Kidney (tissue), 22 donors: ENCODE measurements at places on chromosomes 4 and X.

- no peaks in the 10 kb centered on the region for H3K27me3 ChIP-seq
- no peak for DNase-seq
- H3K4me1 ChIP-seq, result no peaks in the 10 kb centered on the region
- H3K4me3 ChIP-seq, result no peak overlapping the region
Observed at GRCh38 chr4:24768006-24768405, 27.4 kb upstream of the SOD3 start.

DNA sequence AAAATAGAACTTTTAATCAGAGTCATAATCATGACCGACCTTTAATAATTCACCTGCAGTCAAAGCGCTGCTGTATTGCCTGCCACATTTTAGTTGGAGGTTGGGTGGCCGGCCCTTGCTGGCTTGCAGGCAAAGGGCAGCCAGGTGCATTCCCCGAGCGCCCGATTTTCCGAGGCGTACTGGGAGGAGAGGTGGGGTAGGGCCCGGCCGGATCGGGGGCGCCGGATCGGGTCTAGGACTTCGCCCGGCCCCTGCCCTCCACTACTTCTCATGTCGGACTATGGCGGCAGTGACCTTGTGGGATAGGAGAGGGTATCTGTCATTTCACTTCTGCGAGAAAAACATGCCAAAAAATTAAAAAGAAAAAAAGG, 2.5 kb upstream of the RS1 start:
- H3K4me1 ChIP-seq, result no peaks in the 10 kb centered on the region
- peak; percentile 56 for DNase-seq
- no peaks in the 10 kb centered on the region for H3K36me3 ChIP-seq

DNA sequence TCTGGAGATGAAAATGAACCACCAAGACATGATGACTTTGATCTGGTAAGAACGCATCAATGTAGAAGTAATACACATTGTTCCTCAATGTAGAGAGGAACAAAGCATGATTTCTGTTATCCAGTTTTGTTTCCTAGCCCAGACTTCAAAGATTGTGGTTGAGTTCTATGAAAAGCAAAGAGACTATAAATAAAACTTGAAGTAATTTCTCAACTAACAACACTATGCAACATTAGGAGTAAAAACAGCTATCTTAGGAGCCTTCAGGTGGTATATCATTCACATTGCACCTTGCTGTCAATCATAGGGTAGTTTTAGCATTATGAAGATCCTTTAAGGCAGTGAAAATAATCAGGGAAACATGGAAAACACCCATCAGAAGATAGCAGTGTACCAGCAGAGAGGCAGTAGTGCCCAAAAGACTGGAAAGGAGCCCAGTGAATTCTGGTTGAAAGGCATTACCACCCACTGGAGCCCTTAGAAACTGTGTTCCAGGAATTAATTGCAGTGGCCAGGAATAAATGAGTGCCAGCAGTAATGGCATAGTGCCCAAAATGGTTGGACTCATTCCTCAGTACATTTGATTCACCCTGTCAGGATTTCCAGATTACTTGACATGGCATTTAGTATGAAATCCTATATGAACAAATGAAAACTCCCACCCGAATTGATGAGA, 300.7 kb upstream of the CXXC4 start:
- no peaks in the 10 kb centered on the region for H3K36me3 ChIP-seq
- no peaks in the 10 kb centered on the region for H3K27me3 ChIP-seq
- H3K4me1 ChIP-seq, result no peaks in the 10 kb centered on the region
- no peak for DNase-seq
- no peak overlapping the region for H3K4me3 ChIP-seq
- no peak overlapping the region for H3K27ac ChIP-seq

DNA sequence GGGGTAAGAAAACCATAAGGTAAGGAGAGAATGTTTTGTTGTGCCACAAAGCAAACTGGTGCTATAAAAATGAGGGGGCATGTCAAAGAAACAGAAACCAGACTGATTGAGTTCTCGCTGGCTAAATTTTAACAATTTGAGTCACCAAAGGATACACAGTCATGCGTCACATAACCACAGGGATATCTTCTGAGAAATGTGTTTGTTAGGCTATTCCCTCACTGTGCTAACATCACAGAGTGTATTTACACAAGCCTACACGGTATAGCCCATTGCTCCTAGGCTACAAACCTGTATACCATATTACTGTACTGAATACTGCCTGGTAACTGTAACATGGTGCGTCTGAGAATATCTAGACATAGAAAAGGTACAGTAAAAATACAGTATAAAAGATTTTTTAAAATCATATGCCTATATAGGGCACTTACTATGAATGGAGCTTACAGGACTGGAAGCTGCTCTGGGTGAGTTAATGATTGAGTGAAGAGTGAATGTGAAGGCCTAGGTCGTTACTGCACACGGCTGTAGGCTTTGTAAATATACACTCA, 50.1 kb downstream of the FBXW7 start:
- peak; percentile 77 for DNase-seq
- no peaks in the 10 kb centered on the region for H3K27me3 ChIP-seq
- no peak overlapping the region for H3K27ac ChIP-seq

DNA sequence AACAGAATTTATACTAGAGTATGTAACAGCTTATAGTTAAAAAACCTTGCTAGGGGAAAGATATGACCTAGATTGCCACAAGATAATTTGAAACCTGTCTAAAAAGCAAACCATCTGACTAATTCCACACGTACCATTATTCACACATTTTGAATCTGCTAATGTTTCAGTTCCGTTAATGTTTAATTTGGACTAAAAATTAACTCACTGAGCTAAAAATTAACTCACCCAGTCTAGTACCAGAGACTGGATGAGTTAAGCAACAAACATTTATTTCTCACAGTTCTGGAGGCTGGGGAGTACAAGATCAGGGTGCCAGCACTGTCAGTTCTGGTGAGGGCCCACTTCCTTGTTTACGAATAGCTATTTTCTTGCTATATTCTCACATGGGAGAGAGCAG, 231.5 kb upstream of the DIAPH2 start:
- no peaks in the 10 kb centered on the region for H3K27me3 ChIP-seq
- no peak overlapping the region for H3K27ac ChIP-seq
- no peaks in the 10 kb centered on the region for H3K4me1 ChIP-seq

GRCh38 chr4:6271701-6272465, 2.2 kb downstream of the WFS1 start:
- no peaks in the 10 kb centered on the region for H3K27me3 ChIP-seq
- H3K36me3 ChIP-seq, result no peaks in the 10 kb centered on the region
- peaks cover 6% of the 10 kb centered on the region for H3K4me1 ChIP-seq
- H3K4me3 ChIP-seq, result no peak overlapping the region
- DNase-seq, result no peak

DNA sequence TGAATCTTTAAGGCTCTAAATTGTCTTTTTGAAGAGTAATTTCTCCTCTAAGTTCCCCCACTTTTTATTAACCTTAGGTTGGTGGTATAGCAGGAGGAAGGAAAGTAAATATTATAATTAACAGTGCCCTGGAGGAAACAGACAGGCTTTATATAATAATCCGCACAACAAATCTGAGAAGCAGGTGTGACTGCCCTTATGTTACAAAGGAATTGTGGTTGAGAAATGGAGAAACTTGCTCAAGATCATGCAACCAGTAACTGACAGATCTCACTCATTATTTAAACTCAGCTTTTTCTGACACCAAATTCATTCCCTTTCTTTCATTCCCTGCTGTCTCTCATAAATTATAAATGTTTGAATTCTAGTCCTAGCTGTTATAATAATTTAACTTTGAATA, 282.0 kb downstream of the PPP3CA start:
- no peak for DNase-seq
- H3K27me3 ChIP-seq, result no peaks in the 10 kb centered on the region
- no peak overlapping the region for H3K4me3 ChIP-seq
- no peaks in the 10 kb centered on the region for H3K36me3 ChIP-seq
- H3K27ac ChIP-seq, result no peak overlapping the region

- no peaks in the 10 kb centered on the region for H3K27me3 ChIP-seq
- DNase-seq, result no peak
- no peak overlapping the region for H3K27ac ChIP-seq
- no peak overlapping the region for H3K4me3 ChIP-seq
- H3K36me3 ChIP-seq, result no peaks in the 10 kb centered on the region
- no peaks in the 10 kb centered on the region for H3K4me1 ChIP-seq
Observed at GRCh38 chr4:13059019-13059418, 425.1 kb downstream of the RAB28 start.

DNA sequence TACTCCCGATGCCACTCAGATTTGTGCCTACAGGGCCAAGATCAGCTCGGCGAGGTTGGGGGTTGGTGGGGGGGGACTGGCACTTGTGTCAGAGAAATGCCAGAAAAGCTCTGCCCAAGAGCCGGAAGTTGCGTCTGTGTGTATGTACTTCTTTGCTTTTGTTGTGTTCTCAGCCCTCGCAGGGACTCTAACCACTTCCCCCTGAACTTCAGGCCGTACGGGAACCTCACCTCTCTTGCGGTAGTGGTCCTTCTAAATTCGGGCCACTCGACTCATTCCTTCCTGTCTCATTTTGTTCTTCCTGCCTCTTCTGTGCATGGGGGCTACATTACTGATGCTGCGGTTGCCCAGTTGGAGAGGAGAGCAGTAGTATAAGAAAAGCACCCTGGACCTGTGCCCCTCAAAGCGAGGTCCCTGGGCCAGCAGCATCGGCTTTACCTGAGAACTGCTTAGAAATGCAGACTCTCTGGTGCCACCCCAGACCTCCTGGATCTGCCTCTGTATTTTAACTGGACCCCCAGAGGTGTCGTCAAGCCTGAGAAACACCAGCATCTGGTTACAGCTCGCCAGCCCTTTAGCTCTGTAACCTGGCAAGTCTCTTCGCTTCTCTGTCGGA, 146.3 kb upstream of the RPS6KA3 start:
- H3K36me3 ChIP-seq, result no peaks in the 10 kb centered on the region
- no peak for DNase-seq
- H3K27me3 ChIP-seq, result no peaks in the 10 kb centered on the region
- H3K4me1 ChIP-seq, result no peaks in the 10 kb centered on the region

- H3K27ac ChIP-seq, result no peak overlapping the region
- no peaks in the 10 kb centered on the region for H3K27me3 ChIP-seq
- H3K4me3 ChIP-seq, result no peak overlapping the region
Observed at GRCh38 chr4:176475067-176475466, 155.3 kb downstream of the SPCS3 start.

DNA sequence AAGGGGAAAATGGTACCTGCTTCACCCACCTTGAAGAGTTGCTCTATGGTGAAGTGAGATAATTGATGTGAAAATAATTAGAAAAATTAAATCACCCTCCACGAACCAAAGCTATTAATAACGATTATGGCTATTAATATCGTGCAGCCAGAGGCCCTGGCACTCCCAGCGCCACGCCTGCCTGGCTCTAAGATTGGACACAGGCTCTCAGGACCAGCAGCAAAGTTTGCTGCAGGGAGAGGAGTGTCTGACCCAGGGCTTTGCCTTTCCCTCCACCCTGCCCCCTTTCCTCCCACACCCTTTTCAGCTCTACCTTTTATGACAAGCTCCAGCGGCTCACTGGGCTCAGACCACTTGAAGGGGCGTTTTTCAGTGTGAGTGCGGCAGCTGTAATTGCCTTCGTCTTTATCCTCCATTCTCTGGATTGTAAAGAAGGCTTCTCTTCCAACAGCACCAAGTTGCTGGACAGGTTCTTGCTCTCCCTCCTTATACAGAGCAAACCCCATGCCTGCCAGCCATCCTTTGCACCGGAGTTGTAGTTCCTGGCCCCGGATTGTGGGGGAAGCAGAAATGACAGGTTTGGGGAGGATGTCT, 11.5 kb downstream of the IGSF1 start:
- H3K27ac ChIP-seq, result no peak overlapping the region
- no peaks in the 10 kb centered on the region for H3K36me3 ChIP-seq
- H3K4me1 ChIP-seq, result no peaks in the 10 kb centered on the region
- no peak overlapping the region for H3K4me3 ChIP-seq
- peaks cover 2% of the 10 kb centered on the region for H3K27me3 ChIP-seq
